Urinary bladder (tissue), 4 donors: ENCODE measurements at places on chromosomes 5 and 9. TPM values are rescaled to one million over a fixed set of nuclear protein-coding genes. Genes with fewer than 3 reads are reported as not detected.

PTPDC1 gene
- 25.1 TPM for total RNA-seq

HEXB gene
- total RNA-seq: 111 TPM

C9orf50 gene
- not detected for total RNA-seq

INSL4 gene
- total RNA-seq: not detected

CDC20B gene
- not detected for total RNA-seq

FBP2 gene
- total RNA-seq: 2.2 TPM

SLC6A7 gene
- total RNA-seq: not detected

SV2C gene
- total RNA-seq: 2.1 TPM

ABLIM3 gene
- 9.8 TPM for total RNA-seq

SPAAR gene
- not detected for total RNA-seq

SAPCD2 gene
- 3.2 TPM for total RNA-seq

CDH10 gene
- 1.5 TPM for total RNA-seq

C5orf58 gene
- total RNA-seq: not detected

ADAMTSL1 gene
- 42.3 TPM for total RNA-seq

PDE6A gene
- 0.05 TPM for total RNA-seq

ZFAND5 gene
- 174 TPM for total RNA-seq
